Activated CD4-positive, alpha-beta T cell treated with anti-CD3 and anti-CD28 coated beads, Interleukin-2, Interleukin-4, amounts not matched to agents 100 ng/mL and 50 ng/mL, durations not matched to agents 16 hours and 8 hours (primary cell): ENCODE measurements at places on chromosomes 3 and 15.

DNA sequence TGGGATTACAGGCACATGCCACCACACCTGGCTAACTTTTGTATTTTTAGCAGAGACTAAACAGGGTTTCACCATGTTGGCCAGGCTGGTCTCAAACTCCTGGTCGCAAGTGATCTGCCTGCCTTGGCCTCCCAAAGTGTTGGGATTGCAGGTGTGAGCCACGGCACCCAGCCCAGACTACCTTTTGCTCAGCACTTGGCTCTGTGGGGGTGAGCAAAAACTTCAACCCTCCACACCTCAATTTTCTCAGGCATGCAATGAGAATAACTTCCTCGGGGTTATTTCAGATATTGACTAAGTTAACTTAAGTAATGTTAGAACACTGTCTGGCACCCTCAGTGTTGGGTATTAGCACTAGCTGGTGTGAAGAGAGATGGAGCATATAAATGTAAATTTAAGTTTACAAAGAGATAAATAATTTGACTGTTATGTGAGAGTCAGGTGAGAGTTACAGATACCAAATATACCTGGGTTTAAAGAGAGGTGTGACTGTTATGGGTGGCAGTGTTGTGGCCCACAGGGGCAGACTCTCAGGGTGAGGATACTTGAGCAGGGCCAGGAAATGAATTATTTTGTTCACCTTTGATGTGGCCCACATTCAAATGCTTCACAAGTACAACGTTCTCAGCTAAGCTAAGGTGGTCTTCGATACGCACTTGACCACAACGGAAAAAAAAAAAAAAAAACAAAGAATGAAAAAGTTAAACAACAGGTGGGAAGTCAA, 29.0 kb downstream of the CPOX start:
- no peak for DNase-seq

GRCh38 chr3:150203273-150203672, 204.8 kb upstream of the TSC22D2 start:
- DNase-seq, result no peak

GRCh38 chr3:115960799-115961198, 337.5 kb downstream of the GAP43 start:
- no peak for DNase-seq

DNA sequence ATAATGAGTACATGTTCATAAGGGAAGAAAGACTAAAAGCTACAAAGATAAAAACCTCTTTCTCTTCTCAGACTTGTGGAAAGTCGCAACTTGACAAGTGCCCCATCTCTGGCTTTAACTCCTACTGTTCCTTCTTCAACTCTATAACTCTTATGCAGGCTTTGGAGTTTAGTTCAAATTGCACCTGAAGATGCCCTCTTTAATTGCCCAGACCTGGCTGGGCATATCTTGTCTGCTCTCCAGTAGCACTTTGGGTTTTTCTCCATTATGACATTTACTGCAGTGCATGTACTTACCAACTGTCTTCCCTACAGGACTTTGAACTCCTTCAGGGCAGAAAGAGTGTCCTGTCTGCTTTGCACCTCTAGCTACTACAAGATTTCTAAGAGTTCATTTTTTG, 32.4 kb downstream of the DGKG start:
- DNase-seq, result no peak

GRCh38 chr3:107985496-107985895, 105.3 kb downstream of the CD47 start:
- DNase-seq, result peak; percentile 61

- no peak for DNase-seq
Observed at GRCh38 chr3:137194301-137194700, 236.5 kb downstream of the IL20RB start.

DNA sequence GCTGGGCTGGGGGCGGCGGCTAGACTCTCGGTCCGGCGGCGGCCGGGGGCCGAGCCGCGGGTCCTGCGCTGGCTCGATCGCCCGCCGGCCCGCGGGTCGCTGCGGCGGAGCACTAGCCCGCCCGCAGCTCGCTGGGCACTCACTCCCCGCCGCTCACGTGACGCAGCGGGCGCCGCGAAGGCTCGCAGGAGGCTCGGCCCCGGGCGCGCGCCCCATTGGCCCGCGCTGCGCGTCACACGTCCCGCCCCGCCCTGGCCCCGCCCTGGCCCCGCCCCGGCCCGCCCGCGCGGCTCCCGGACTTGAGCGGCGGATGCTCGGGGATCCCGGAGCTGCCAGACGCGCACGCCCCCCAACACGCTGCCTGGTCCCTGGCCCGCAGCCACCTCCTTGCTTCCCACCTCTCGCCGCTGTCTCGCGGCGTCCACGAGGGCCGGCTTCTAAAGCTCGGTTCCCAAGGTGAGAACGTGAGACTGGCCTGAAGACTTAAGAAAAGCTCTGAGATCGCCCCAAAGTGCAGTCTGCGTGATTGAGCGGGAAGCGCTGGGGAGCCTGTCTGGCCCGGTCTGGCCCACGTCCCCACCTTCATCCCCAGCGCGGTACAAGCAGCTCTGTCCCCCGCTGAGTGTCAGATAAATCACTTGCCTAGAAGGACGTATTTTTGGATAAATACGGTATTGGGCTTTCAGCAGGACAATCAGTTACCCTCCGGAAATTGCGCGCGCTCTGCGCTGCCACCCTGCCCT, at the start of gene KLF15:
TSS of gene KLF15 (minus strand) at position 114 of the 743 bp plus-strand sequence. CDS start 4,486 bp downstream, outside the sequence.
- DNase-seq, result peak; percentile 76

GRCh38 chr3:136584728-136585127, 167.4 kb downstream of the STAG1 start:
- peak; percentile 11 for DNase-seq

- DNase-seq, result no peak
Observed at GRCh38 chr3:14725013-14725412, 50.1 kb downstream of the C3orf20 start.

GRCh38 chr3:184679056-184679816, 32.6 kb downstream of the MAGEF1 start:
- no peak for DNase-seq

DNA sequence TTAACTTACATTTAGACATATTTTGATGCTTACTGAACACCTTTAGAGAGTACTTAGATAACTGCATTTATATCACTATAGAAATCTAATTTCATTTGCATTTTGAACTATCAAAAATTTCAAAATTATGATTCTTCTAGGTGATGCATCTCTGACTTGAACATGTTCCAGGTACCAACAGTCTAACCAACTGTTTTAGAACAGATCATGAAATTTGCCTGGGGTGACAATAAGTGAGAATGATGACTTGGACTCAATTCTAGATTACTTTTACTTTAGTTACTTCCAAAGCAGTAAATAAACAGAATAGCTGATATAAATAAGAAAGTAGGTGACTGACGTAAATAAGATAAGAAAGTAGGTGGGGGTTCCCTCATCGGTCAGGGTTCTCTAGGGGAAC, 307.8 kb downstream of the BCHE start:
- DNase-seq, result no peak

- DNase-seq, result no peak
Observed at GRCh38 chr3:32571192-32571485, 481 bp upstream of the DYNC1LI1 start.

DNA sequence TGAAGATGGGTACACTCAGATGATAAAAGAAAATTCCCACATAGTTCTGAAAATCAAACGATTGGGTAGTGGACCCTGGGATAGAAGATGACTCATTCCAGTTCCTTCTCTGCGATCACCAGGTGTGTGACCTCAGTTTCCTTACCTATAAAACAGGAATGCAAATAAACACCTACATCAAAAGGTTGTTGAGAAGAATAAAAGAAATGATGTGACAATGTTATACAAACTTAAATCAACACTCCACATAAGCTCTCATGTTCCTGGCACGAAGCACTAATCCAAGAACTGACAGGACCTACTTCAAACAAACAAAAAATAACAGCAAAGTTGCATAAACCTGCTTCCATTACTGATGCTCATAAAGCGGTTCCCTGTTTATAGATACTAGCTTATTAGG, 69.2 kb downstream of the RORA start:
- DNase-seq, result no peak

DNA sequence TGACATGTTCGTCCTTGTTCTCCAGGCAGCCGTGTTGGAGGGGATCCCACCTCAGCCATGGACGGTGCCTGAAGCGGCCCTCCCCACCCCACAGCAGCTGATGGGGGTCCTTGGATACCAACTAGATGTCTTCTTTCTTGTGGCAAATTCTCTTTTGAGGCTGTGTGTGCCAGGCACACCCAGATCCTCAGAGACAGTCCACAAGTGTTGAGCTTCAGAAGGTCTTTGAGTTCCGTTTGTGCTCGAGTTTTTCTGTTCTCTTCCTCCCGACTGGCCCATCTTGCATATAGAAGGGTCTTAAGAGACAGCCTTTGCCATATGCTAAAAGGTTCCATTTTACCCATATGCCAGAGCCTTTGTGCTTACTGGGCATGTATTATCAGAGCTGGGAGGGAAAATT, 227.4 kb downstream of the THSD4 start:
- no peak for DNase-seq

- no peak for DNase-seq
Observed at GRCh38 chr15:32098033-32098432, 67.7 kb downstream of the CHRNA7 start.

DNA sequence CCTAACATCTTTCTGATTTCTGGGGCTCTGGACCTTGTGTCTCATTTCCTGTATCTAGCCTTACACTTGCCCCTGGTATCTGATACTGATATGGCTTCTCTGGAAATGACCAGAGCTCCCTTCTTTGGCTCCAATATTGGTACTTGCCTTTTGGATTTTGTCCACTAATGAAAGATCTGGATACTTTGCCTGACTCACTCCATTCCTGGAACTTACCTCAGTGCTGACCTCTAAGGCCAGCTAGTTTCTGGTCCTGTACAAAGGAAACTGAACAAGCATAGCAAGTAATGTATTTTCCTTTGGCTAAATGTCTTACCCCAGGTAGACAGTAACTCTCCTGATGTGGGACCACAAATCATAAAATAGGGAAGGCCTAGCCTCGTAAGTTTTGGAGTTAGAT, 93.8 kb upstream of the SLC4A7 start:
- no peak for DNase-seq

DNA sequence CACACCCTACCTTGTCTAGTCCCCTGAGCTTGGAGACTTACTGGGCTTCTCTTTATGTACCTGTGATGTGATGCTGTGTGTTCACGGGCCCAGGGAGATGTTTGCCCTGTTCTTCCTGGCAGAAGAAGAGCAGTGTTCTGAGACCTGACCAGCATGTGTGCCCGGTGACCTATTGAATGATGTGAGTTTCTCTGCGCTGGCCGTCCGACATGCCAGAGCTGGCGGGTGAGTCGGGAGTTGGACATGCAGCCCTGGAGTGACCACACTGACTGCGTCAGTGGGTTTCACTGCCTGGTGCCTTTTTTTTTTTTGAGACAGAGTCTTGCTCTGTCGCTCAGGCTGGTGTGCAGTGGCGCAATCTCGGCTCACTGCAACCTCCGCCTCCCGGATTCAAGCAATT, 42.3 kb downstream of the CGNL1 start:
- DNase-seq, result no peak

DNA sequence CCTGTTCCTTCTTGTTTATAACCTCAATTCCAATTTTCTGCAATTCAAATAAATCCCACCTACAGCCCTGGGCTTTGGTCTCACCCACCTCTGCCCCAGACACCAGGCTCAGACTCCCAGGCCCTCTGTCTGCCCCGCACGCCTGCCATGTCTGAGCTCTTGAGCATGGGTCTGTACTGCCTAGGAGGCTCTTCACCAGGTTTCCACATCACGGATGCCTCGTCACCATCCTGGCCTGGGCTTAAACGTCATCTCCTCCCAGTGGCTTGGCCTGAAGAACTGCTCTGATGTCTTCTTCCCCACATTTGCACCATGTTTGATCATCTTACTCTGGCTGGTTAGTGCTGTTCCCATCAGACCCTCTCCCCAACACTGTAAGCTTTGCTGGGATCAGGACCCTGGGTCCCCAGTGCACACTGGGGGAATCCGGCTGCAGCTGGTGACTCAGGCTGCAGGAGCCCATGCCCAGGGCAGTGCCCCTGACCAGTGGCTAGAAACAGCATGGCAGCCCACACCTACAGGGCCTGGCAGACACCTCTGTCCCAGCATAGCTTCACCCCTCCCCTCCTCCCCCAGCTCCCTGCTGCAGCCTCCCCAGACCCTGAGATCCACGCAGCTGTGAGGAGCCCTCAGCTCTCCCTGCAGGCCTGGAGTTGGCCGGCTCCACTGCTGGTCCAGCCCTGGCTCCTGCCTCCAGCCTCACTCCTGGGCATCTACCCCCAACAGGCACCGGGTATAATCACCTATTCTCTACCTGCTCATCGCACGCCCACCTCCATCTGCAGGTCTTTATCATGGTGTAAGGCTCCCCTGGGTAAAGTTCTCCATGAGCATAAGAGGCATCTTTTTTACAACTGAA, 162.8 kb upstream of the NSMCE3 start:
- no peak for DNase-seq

DNA sequence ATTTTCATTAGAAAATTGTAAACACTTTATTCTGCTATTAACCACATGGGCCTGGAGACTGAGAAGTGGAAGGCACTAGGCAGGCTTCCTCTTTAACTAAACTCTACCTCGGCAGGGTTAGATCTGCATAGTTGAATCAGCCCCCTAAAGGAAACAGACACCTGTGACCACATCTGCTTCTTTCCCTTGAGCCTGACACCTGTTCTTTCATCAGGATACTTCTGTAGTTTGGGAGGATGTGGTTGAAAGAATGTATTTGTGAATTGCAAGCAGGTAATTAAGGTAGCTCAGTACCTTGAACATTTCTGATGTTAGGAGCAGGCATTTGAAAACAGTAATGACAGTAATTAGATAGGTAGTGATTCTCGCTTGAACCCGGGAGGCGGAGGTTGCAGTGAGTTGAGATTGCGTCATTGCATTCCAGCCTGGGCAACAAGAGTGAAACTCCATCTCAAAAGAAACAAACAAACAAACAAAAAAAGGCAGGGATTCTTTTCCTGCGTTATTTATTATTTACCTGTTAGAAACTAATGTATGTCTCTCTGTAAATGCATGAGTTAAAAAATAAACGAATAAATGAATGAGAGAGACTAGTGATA, 468.5 kb downstream of the NLGN1 start:
- DNase-seq, result no peak

DNA sequence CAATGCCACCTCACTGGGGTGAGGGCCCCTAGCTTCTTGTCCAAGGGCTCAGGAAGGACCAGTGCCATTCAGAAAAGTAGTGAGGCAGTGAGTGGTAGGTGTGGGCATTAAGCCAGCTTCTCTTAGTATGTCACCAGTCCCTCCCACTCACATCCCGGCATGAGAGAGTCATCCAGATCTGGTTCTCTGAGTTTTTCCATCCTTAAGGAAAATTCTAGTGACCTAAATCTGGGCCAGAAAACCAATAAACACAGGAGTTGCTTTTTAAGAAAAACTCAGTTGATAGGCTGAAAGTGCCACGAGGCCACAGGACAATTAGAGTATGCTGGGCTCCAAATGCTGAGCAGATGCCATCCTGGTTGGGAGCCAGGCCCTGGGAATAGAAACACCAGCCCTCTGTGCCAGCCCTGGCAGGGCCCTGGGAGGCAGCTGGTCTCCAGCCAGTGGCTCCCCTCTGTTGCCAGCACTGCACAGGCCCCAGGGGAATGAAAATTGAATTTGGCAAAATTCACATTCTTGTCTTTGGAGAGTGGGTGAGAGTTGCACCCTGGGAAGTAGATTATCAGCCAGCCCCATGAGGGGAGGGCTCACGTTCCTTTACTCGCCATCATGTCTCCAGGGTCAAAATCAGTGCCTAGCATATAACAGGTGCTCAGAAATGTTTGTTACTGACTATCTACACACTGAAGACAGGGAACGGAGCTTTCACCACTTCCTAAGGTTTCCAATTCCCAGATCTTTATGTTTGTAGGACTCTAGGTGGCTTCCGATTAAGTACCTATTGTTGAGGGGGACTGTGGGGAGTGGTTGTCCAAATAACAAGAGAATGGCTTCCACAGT, 52.8 kb downstream of the FAM43A start:
- no peak for DNase-seq
